ENCODE measurements at places on chromosomes 5 and 9. TPM values are rescaled to one million over a fixed set of nuclear protein-coding genes. Genes with fewer than 3 reads are reported as not detected.

LHX3 gene
- total RNA-seq = not detected

PTGES gene
- 2.2 TPM for total RNA-seq

GRCh38 chr5:66621736-66622135, 25.5 kb downstream of the MAST4 start:
- DNase-seq = no peak

SLC34A3 gene
- 0.54 TPM for total RNA-seq

DNA sequence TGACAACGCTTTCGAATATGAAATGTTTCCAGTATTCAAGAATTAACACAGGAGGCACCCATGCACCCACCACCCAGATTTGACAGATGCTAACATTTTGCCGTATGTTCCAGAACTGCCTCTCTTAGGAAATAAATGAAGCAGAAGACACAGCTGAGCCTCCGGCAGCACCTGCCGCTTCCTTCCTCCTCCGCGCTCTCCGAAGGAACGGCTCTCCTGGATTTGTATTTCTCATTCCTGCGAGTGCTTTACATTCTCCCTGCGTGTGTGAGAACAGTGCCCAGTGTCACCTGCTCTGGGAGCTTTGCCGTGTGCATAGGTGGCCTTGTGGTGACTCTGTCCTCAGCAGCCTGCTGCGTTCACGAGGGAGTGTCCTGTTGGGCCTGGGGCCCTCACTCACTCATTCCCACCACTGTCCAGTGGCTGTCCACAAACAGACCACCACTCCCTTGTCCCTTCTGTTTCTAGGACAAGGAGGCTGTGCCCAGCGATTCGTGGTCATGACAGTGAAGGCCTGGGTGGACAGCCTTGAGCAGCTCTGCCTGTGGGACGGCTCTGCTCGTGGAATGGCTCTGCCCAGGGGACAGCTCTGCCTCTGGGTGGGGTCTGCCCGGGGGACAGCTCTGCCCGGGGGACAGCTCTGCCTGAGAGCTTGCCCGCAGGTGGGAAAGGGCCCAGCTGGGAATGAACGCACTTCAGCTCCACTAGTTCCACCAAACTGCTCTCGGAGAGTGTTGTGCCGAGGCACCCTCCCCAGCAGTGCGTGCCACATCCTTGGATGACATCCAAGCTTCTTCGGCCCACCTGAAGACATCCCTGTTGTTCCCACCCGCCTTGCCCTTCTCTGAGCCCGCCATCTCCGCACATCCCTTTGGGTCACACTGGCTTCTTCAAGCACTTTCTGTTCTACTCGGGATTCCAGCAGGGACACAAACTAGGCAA, 170.5 kb upstream of the PPP1R26 start:
- DNase-seq = no peak

DNA sequence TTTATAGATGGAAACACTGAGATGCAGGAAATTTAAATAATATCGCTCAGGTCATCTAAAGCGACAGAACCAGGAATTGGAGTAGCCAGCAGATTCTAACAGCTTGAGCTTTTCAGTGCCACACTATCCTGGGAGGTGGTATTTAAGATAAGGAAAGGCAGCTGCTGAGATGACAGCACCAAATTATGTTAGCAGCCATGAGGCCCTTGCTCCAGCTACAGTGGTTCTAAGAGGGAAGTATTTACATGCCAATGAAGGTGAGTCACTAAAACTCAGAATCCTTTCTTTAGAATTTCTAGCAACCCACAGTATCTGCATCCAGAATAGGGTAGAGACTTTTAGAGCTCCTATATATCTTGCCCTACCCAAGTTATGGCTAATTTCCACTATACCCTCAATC, 127.0 kb upstream of the VLDLR start:
- DNase-seq = no peak

FBP2 gene
- not detected for total RNA-seq

GRCh38 chr5:178349075-178349511, 116.5 kb upstream of the PHYKPL start:
- DNase-seq = no peak

Data from thoracic aorta (tissue), 2 donors.